DMS79 treated with DMSO at 0.1 percent for 48 hours (cell line): ENCODE measurements at places on chromosomes 5 and 9.

DNA sequence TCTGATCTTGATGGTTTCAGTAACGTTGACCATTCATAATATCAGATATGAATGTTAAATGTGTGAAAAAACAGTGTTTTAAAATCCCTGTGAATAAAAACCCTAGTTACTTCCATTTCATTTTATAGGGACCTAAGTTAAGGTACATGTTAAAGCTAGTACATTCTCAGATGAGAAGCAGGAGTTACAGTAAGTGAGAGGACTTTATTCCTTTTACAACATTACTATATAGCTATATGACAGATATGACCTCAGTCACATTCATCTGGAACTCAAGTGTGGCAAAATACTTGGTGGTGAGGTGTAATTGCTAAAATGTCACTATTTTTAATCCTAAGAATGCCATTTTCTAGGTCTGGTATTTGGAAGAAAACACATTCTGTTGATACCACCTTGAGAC is 96.4 kb downstream of the OXCT1 start:
- DNase-seq, result no peak

GRCh38 chr5:96065685-96066385 is 104.2 kb upstream of the ELL2 start:
- no peak for DNase-seq

DNA sequence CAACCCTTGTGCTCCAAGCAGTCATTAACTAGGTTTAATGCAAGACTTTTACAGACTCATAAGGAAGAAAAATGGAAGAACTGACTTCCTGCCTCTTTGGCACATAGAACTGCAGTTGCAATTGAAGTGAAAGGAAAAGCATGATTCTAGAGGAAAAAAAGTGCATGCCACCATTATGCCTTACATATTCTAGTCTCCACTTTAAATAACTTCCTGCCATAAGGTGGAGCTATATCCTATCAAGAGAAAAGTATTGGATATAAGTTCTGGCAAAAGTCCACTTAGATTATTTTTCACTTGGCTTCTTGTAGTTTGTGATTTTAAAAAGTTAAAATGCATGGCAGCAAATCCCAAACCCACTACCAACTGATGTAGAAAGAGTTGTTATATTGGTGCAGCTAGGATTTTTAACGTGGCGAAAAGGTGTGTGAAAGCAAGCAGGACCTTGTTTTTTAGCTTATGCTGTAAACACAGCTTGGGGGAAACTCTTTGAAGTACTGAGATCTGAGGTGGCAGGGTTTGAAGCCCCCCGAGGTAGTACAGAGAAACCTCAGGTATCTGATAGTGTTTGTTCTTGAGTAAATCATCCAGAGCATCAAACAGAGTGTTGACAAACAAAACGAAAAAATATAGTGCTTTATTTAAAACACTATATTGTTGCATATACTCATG is 117.9 kb downstream of the ANXA1 start:
- no peak for DNase-seq

DNA sequence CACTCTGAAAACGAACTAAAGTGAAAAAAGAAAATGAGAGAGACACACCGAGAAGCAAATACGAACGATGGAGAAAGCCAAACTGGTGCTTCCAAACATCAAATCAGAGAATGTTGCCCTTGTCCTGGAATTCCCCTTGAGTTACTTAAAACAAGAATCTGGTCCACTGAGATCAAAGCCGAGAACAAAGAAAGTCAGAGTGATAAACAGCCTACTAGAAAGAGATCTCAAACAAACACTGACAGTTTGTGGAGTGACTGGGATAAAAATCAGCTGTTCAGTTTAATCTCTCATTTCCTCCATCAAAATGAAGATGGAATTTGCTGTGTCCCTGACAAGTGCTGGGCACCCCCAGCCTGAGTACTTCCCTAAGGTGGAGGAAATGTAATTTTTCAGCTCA is 582.6 kb downstream of the NR2F1-AS1 start:
- DNase-seq, result no peak

GRCh38 chr5:96123418-96123817 is 161.8 kb upstream of the ELL2 start:
- DNase-seq, result no peak

DNA sequence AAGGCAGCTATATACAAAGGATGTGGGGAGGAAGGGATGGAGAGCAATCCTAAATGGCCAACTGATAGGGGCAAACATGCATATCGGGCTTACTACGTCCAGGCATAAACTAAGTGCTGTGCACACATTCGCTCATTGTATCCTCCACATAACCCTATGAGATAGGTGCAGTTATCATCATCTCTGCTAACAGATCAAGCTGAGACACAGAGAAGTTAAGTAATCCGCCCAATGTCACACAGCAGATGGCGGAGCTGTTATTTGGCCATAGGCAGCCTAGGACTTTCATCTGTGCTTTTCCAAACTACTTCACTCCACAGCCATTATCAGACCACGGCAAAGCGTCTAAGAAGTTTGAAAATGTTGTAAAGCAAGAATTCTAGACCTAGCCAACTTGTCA is 197.5 kb downstream of the RGS3 start:
- DNase-seq, result no peak

DNA sequence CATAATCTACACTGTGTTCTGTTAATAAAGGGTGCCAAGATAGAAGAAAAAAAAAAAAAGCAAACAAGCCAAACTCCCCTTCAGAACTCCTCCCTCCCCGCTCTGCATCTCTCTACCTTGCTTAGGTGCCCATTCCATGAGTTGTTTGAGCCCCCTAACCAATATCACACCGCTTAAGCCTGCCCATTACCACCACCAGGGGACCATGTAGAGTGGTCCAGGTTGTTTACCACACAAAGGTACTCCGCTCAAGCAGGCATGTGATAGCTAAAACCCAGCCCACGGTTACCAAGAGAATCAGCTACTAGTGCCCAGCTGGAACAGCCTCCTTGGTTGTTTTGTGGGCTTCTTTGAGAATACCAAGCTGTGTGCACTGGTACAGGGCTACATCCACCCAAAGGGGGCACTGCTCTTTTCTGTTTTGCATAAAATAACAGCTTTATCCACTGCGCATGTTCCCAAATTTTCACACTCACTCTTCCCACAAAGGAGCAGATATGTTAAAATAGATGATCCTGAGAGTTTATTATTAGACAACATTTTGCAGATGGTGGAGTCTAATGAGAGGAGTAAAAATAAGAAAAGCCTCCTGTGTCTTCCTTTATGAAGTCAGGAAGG is 304.1 kb downstream of the DEPDC1B start:
- DNase-seq, result no peak

GRCh38 chr9:7210854-7211637 is 453.3 kb downstream of the KDM4C start:
- peak; percentile 82 for DNase-seq

DNA sequence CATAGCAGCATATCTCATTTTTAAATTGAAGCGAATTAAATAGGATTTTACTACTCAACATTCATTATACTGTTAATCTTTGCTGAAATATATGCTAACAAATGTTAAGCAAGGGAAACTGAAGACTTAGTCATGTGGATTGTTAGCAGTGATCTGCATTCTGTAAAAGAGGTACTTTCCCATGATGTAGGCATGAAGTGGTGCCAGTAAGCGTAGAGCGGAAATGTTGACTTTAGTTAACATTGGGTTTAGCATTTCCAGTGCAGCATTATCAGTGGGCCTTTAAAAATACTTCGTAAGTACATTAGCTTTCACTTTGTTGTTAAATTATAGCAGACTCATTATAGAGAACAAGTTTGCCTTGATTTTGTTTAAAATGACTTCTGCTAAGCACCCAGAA is 130.3 kb downstream of the CDC42SE2 start:
- no peak for DNase-seq

DNA sequence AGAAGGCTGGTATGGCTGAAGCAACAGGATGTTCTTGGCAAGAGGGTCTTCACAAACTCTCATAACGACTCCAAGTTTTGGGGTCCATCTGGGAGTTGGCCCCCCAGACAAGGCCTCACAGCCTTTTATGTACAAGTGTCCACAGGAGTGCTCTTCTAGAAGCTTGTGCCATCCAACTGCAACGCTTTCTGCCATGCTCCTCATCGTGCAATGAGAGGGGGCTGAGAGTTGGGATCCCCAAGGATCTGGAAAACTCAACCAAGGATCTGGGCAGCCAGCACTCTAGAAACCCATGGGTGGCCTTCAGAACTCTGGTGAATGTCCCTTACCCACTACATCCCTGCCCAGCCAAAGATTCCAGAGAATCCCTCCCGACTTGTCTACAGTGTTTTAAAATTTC is 8.5 kb upstream of the AMBP start:
- no peak for DNase-seq

- no peak for DNase-seq
Measured at GRCh38 chr5:64865662-64866061, 96.9 kb downstream of the CWC27 start.

DNA sequence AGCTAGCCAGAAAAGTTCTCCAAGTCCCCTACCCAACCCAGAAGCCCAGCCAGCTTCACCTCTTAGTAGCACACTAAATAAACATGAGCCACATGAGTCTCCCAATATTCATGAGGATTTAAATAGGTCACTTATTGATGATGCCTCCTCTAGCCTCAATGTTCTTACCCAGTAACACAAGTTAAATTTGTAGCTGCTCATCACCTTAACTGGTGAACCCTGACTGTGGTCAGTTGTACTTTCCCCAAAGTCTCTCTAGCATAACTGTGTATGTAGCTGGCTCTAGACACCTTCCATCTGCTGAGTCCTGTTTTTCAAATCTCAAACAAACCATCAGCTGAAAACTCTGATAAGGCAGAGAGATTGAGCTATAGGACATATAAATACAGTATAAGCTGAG is 100.3 kb upstream of the ELAVL2 start:
- no peak for DNase-seq

DNA sequence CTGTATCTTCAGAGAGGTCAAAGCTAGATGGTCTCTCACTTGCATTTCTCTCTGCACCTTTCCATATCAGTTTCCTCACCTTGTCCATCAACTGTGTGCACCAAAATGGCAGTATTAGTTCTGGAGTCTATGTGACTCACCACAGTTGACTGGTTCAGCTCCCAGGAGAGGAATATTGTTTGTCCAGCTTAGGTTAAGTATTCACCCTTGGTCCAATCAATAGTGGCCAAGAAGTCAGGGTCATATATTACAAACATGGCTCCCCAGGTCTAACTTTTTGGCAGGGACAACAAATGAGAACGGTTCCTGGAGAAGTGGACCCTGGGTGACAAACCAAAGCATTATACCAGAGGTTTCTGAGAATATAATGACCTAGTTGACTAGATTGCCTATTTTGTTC is 24.9 kb upstream of the CDC23 start:
- no peak for DNase-seq

DNA sequence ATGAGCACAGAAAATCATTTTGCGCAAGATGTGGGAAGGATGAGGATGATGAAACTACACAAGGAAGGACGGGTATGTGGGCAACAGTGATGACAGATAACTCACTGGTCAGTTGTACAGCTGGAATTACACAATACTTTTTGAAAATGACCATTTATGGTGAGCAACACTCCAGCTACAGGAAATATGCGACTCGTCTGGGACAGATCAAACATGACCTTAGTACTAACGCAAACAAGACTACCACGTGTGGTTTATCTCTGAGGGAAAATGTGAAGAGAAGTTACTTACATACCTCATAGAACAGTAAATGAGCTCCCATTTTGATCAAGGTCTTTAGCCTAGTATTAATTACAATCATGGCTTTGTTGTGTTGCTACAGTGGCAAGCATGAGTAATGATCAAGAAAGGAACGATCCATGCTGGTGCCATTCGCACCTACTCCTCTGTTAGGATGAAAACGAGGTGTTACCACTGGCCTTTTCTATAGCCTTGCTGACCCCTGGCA is 456.9 kb downstream of the BNC2 start:
- no peak for DNase-seq

DNA sequence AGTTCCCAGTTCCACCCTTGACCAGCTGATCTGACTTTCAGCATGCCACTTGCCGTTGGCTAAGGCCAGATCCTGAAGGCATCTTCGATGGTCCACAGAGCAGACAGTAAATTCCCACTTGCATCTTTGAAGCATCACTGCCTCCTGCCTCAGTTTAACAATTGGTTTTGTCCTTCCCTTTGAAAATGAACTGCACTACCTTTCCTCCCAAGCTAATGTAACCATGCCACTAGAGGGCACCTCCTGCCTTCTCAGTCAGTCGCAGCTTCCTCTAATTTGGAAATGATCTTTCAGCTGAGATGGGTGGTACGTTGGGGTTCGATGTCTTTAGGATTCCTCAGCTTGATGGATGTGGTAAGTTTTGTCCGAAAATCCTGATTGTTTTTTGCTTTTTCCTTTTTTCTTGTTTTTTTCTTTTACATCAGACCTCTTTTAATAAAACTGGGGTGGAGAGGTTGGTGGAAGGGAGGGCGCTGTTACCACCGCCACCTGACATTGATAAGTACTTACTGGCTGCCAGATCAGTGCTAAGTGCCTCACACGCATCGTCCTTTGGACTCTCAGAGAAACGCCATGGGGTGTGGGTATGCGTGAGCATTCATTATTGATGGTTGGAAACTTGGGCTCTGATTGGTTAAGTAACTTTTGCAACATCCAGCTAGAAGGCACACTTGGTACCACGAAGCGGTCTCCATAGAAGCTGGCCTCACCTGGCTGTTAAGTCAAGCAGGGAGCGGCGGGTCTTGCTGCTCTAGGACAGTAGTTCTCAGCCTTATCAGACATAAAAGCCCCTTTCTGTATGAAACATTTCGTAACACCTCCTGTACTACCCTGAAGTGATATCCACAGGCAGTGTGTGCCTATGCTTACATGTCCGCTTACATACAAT is 16.9 kb downstream of the PTTG1 start:
- DNase-seq, result peak; percentile 66

- DNase-seq, result no peak
Measured at GRCh38 chr5:89584339-89584956, 701.5 kb upstream of the MEF2C start.

DNA sequence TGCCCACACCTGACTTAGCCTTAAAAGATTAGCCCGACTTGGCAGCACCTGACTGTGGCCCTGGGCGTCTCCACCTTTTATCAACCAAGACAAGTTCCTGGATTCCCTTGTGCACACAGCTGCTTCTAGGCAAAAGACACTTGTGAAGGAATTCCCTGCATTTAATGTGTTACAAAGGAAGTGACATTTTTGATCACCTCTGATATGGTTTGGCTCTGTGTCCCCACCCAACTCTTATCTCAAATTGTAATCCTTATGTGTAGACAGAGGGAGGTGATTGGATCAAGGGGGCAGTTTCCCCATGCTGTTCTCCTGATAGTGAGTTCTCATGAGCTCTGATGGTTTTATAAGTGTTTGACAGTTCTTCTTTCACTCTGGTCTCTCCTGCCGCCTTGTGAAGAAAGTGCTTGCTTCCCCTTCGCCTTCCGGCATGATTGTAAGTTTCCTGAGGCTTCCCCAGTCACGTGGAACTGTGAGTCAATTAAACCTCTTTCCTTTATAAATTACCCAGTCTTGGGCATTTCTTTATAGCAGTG is 2.6 kb upstream of the CPEB4 start:
- DNase-seq, result no peak

DNA sequence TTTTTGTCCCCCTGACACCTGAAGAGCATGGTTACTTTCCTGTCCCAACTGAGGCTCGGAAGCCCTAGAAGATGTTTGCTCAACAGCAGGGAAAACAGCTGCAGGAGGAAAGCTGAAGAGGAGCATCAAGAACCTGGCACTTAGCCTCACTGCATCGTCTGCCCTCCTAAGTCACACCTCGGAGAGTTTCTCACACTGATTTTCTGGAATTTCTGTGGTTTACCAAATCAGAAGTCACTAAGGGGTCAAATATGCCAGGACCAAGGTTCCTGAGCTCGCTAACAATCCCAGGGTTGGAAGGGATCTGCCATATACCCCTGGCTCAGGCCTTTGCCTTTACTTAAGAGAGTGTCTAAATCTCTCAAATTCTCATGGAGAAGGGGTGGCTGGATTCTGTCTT is 5.3 kb downstream of the IL12B start:
- no peak for DNase-seq
